ENCODE measurements at places on chromosomes 13 and 19. TPM values are rescaled to one million over a fixed set of nuclear protein-coding genes. Genes with fewer than 3 reads are reported as not detected.

SYCN gene
- 0.58 TPM for total RNA-seq

IFNL3 gene
- not detected for total RNA-seq

ZNF441 gene
- 2.9 TPM for total RNA-seq

IL4I1 gene
- total RNA-seq = 52.7 TPM

PLIN5 gene
- not detected for total RNA-seq

PSG6 gene
- not detected for total RNA-seq

APLP1 gene
- total RNA-seq = not detected

ATXN8OS gene
- not detected for total RNA-seq

ACP5 gene
- 2.9 TPM for total RNA-seq

C1QTNF9 gene
- total RNA-seq = not detected

KLK1 gene
- total RNA-seq = 0.71 TPM

ZNF491 gene
- total RNA-seq = 0.16 TPM

ADM5 gene
- total RNA-seq = 20.8 TPM

ETV2 gene
- total RNA-seq = 1.2 TPM

LENG8 gene
- total RNA-seq = 145 TPM

SBK2 gene
- total RNA-seq = not detected

ZNF296 gene
- 7.8 TPM for total RNA-seq

FFAR2 gene
- total RNA-seq = not detected

Measured in activated T-cell treated with anti-CD3 and anti-CD28 coated beads, Interleukin-2, amount 50 U/mL, for 4 hours (primary cell).